Stimulated activated CD8-positive, alpha-beta memory T cell treated with anti-CD3 and anti-CD28 coated beads, Interleukin-4, amount 100 ng/mL, for 1 hour (primary cell): ENCODE measurements at places on chromosomes 2 and 18.

DNA sequence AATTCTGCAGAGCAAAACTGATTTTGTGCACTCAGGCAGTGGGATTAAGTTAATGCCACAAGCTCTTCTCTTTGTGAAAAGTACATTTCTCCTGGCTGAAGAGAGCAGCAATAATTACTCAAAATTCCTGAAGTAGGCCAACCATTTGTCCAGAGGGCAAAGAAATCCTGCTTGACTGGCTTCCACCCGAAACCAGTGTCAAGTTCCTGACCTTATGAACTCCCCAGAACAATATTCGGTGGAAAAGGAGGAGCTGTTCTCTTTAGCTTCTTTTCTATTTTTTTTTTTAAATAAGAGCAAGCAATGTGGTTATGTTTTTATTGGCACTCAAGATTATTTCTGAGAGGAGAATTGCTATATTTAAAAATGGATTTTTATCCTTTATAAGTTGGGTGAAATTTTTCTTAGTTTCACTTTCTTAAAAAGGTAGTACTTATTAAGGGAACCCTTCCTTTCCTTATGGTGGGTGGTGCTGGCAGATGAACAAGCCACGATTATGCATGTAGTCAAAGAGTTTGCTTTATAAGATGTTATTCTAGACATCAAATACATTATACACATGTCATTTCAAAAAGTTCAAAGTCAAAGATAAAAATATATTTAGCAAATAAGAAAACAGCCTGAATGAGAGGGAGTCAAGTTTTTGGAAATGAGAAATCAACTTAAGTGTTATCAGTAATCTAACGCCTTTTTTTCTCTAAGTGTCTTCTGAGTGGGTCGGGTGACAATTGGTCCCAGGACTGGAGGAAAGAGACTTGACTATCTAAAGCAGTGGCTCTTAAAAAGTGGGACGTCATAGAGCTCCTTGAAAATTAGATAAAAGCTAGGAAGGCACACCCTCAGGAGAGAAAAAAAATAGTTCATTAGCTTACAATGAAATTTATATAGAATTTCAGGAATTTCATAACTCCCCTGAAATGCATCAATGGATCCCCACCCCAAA lies 194.5 kb downstream of the IKZF2 start:
- no peak for DNase-seq

GRCh38 chr18:63421514-63421913 lies 762 bp downstream of the VPS4B start:
- no peak for DNase-seq

DNA sequence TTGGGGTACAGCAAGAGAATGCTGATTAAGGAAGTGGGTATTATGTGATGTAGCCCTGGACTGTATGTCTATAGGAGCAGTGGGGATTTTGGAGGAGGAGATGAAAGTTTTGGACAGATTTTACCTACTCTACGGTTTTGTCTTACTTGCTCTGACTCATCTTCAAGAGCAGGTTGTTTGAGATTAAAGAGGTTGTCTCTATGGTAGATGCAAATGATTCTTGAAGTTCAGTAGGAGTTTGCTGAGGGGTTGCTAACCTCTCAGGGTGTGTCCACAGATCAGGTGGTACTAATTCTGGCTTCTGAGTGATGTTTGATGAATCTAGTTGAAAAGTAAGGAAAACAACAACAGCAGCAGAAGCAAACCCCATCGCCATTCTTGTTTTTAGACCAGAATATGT lies 9.7 kb upstream of the SERPINB12 start:
- no peak for DNase-seq

- DNase-seq: no peak
Observed at GRCh38 chr2:217791551-217791950, 211.2 kb downstream of the TNS1 start.

DNA sequence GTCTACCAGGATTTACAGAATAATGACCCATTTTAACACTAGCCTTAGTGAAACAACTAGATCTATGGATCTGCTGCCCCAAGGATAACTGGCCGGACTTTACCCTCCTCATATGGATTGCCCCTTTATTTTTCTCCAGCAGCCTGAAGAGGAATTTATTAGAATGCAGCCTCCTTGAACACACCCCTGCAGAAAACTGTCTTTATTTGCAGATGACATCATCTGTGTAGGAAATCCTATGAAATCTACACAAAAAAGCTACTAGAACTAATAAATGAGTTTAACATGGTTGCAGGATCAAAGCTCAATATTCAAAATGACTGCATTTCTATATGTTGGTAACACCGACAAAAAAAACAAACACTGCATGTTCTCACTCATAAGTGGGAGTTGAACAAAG lies 29.6 kb downstream of the LBH start:
- no peak for DNase-seq

GRCh38 chr18:36582988-36583745 lies 245.6 kb downstream of the TPGS2 start:
- DNase-seq: no peak

- DNase-seq: peak; percentile 31
Observed at GRCh38 chr2:64327510-64328414, 126.2 kb upstream of the LGALSL start.

- DNase-seq: no peak
Observed at GRCh38 chr2:182968493-182968892, 69.8 kb downstream of the NCKAP1 start.

DNA sequence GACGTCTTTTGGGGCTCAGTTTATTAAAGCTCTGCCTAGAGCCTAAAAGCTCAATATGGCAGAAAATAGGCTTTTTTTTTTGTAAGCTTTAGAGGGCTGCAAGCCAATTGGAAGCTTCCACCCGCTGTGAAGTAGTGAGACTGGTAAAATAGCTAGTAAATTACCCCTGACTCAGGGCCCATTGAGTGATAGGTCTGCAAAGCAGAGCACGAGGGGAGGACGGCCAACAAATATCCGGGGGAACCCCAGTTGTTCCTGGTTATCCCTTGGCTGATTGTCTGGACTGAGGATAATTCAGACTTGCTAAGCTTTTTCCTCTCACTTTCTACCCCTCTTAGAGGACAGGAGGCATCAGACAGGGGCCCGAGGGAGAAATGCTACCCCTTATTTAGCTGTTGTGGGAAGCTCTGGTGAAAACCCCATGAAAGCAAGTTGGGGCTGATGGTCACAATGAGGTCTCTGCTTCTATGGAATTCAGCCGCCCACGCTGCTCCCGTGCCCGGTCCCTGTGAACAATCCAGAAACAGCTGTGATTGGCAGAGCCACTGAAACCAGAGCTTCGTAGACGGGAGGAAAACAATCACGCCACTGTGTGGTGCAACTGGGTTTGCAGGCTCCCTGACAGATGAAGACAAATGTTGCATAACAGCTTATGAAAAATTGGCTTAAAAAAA lies 141.9 kb upstream of the LGALSL start:
- DNase-seq: no peak

DNA sequence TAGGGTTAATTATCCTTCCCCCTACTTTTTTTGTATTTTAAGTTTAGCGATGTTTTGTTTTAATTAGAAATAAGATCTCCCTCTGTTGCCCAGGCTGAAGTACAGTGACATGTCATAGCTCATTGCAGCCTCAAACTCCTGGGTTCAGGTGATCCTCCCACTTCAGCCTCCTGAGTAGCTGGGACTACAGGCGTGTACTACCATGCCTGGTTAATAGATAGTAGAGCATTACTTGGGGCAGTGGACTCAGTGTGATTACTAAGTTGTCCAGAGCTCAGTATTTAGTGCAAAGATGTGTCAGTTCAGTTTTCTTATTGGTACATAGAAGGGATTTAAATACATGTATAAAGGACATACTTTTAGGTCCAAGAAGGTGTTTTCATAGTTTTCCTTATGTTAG lies 9.5 kb upstream of the ADGRF3 start:
- no peak for DNase-seq

DNA sequence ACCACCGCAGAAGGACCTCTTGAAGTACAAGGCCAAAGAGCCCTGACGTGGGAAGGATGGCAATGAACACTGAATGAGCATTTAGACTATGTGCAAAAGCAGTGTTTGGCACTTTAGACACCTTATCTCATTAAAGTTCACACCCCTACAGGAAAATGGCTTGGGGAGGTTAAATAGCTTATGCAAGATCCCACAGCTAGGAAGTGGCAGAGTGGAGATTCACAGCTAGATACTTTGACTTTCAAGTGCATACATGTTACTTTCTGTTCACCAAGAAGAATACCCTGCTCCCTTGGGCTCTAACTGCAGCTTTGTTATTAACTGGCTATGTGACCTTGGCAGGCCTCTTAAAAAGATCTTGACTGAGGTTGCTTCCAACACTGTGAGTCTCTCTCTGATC lies 58.2 kb downstream of the ICOS start:
- DNase-seq: no peak

DNA sequence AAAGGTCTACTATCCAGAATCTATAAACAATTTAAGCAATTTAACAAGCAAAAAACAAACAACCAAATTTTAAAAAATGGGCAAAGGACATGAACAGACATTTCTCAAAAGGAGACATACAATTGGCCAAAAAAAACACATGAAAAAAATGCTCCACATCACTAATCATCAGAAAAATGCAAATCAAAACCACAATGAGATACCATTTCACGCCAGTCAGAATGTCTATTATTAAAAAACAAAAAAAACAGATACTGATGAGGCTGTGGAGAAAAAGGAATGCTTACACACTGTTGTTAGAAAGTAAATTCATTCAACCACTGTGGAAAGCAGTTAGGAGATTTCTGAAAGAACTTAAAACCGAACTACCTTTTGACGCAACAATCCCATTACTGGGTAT lies 66.4 kb upstream of the SESTD1 start:
- no peak for DNase-seq

DNA sequence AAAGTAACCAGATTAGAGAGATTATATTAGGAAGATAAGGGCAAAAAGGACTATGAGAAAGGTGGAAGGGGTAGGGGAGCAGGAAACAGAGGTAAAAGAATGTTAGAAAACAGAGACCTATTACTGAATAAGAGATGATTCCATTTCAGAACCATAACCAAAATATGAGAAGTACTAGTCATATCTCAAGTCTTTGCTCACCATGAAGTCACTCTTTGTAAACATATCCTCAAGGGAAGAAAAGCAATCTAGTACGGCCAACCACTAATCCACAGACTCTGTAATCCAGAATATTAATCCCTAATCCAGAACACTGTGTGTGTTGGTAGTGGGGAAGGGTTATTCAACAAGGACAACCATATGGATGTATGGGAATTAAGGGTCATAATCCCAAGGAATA lies 92.0 kb downstream of the CDCA7 start:
- DNase-seq: no peak

DNA sequence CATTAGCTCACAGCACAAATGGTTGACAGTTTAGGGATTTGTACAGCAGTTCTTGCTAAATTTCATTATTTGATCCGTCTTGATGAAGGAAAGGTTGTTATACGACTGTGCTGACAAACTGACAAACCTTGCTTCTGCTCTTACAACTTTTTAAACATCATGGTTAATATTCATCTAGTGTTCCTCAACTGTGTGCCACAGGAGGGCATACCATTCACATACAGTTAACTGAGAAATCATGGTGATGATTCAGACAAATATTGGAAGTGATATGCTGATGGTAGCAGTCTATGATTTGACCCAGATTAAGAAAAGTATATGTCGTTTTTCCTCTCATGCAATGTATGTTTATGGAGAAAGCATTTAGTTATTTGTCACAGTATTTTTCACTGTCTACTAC lies 129.8 kb upstream of the FSIP2 start:
- DNase-seq: no peak

DNA sequence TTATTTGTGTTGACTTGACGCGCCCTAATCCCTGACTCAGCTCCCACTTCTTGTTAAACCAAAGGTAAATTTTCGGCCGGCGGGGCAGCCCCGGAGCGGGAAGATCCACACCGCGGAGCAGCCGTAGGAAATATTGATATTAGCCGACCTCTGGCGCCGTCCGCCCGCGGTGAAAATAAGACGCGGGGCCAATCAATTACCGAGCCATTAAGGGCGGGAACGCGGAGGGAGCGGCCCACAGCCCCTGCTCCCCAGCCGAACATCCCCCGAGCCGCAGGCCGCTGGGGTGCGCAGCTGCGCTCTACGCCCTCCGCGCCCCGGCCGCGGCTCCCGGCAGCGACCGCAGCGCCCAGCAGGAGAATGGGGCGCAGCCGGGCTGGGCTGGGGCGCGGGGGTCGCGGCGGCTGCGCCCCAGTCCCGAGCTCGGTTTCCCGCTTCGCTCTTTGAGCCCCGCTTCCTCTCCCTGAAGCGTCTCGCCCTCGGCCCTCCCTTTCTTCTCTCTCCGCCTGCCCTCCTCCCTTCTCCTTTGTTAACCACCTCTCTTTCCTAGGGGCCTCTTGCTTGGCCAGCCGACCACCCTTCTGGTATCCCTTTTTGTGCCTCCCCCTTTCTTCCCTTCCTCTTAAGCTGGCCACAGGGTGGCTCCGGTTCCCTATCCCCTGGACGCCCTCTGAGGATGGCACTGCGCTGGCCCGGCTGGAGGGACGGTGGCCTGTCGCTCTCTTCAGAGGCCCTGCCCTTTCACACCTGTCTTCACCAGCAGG lies 40.9 kb downstream of the CELF4 start:
- no peak for DNase-seq

DNA sequence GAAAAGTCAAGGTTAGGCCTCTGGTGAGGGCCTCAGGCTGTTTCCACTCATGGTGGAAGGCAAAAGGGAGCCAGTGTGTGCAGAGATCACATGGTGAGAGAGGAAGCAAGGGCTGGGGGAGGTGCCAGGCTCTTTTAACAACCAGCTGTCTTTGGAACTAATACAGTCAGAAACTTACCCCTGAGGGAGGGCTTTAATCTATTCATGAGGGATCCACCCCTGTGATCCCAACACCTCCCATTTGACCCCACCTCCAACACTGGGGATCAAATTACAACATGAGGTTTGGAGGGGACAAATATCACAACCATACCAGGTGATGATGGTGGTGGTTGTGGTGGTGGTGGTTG lies 10.9 kb downstream of the POLI start:
- DNase-seq: no peak

DNA sequence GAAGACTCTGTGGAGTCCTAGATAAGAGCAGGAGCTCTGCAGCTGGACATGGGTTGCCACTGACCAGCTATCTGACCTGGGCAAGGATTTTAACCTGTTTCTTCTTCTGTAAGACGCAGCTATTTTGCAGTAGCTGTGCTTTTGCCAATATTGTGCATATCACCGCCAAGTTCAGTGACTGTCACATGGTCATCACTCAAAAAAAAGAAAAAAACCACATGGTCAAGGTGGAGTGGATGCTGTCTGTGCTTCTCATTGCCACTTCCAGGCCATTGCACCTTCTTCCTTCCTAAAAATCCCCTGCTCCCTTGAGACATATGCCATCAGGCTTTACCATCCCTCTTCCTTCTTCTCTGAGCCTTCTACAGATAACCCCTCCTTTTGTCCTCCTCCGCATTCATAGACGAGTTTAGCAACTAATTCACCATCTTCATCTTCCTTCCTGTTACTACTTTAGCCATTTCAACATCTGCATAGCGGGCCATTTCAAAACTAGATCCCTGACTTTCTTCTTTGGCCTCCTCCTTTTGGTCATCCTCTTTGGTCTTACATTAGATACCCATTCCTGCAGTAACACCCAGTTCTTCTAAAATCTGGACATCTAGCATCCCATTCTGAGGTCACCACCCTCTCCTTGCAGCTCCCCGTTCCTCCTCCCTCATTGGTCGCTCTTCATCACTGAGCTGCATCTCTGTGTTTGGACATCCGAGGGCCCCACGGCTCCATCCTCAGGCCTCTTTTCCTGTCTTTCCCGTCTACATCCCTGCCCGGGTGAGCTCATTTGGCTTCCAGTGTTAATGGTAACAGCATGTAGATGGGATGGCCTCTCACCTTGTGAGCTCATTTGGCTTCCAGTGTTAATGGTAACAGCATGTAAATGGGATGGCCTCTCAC lies 17.8 kb downstream of the RNF144A start:
- no peak for DNase-seq

- no peak for DNase-seq
Observed at GRCh38 chr2:122707224-122707824, 951.9 kb downstream of the TSN start.

GRCh38 chr2:205003288-205003687 lies 458.0 kb downstream of the PARD3B start:
- no peak for DNase-seq
